ENCODE measurements at places on chromosomes 13 and 19. TPM values are rescaled to one million over a fixed set of nuclear protein-coding genes. Genes with fewer than 3 reads are reported as not detected.

MEIOSIN gene
- not detected for total RNA-seq

TEKTIP1 gene
- total RNA-seq, result 4.3 TPM

TMEM59L gene
- 0.13 TPM for total RNA-seq

MBD3L3 gene
- total RNA-seq, result not detected

FUT3 gene
- total RNA-seq, result not detected

VSIG10L gene
- total RNA-seq, result 2.3 TPM

GJB2 gene
- total RNA-seq, result 5.8 TPM

ZNF552 gene
- total RNA-seq, result 8.4 TPM

GDF15 gene
- not detected for total RNA-seq

ZNF610 gene
- total RNA-seq, result 1.4 TPM

OR4F17 gene
- total RNA-seq, result not detected

SLC44A2 gene
- total RNA-seq, result 152 TPM

MBD3L2 gene
- total RNA-seq, result not detected

C19orf53 gene
- total RNA-seq, result 83.7 TPM

VSTM2B gene
- not detected for total RNA-seq

RABAC1 gene
- total RNA-seq, result 105 TPM

ZNF682 gene
- 5.5 TPM for total RNA-seq

CD33 gene
- 21.1 TPM for total RNA-seq

PRSS57 gene
- not detected for total RNA-seq

MAP2K7 gene
- 42.9 TPM for total RNA-seq

C5AR1 gene
- not detected for total RNA-seq

EDDM13 gene
- total RNA-seq, result 2.9 TPM

DCT gene
- not detected for total RNA-seq

All from activated CD4-positive, alpha-beta memory T cell treated with anti-CD3 and anti-CD28 coated beads, Interleukin-2, amount 10 ng/mL, durations not matched to agents 7 days and 5 days (primary cell).